ENCODE measurements at places on chromosomes 1 and 21.

- no peaks in the 10 kb centered on the region for H3K27me3 ChIP-seq
- no peak overlapping the region for H3K4me3 ChIP-seq
- no peak overlapping the region for H3K27ac ChIP-seq
Measured at GRCh38 chr1:59409986-59410385, 113.1 kb downstream of the FGGY start.

GRCh38 chr21:35399706-35400105 lies 350.6 kb upstream of the RUNX1 start:
- no peak overlapping the region for H3K27ac ChIP-seq
- H3K4me1 ChIP-seq = no peaks in the 10 kb centered on the region
- no peak overlapping the region for H3K4me3 ChIP-seq
- no peak for DNase-seq
- no peaks in the 10 kb centered on the region for H3K27me3 ChIP-seq

DNA sequence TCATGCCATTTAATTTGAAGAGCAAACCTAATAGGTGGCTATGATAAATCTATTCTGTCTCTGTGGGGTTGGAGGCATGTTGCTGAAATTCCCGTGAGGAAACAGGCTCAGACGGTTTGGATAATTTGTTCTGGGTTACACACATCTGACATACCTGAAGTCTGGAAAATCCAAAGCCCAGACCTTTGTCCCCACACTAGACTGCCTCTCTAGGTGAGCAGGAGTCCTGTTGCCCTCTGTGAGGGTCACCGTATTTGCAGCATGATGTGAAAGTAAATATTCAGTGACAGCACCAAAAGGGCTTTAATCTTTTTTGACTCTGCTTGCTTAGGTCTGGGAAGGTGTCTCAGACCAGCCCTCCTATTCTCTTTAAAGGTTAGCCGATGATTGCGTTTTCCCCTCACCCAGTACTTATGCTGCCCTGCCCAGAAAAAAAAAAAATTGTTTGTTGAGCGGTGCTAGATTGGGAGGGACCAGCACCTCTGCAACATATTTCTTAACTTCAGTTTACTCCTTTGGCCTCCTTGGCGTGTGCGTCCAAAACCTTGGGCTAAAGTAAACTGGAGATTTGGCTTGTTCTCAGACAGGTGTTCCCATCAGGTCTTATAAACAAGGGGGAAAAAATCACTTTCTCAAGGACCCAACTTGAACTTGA lies 67.0 kb downstream of the CACHD1 start:
- H3K27ac ChIP-seq = no peak overlapping the region
- H3K4me1 ChIP-seq = peaks cover 9% of the 10 kb centered on the region
- no peak overlapping the region for H3K4me3 ChIP-seq
- H3K36me3 ChIP-seq = no peaks in the 10 kb centered on the region

DNA sequence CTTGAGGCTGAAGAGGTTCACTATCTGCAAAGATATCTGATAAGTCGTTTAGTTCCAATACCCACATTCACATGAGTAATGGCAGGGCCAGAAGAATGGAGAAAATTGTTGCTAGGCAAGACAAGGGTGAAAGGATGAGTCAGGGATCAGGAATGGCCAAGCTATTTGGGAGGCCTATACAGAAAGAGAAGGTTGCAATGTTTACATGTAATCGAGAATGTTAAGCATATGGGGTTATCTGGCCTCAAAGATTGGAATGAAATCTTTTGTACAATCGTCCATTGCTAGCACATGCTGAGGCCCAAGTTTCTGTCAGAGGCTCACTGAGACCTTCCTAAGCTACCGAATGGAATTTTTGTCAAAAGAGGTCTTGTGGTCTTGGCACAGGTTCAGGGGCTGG lies 299.9 kb upstream of the PLD5 start:
- H3K27ac ChIP-seq = no peak overlapping the region
- H3K36me3 ChIP-seq = no peaks in the 10 kb centered on the region
- H3K4me1 ChIP-seq = no peaks in the 10 kb centered on the region
- H3K4me3 ChIP-seq = no peak overlapping the region
- H3K27me3 ChIP-seq = no peaks in the 10 kb centered on the region

- no peak for DNase-seq
- H3K36me3 ChIP-seq = no peaks in the 10 kb centered on the region
- no peaks in the 10 kb centered on the region for H3K27me3 ChIP-seq
Measured at GRCh38 chr1:74324684-74325448, 89.7 kb downstream of the TNNI3K start.
